Activated T-helper 1 cell treated with anti-CD3 and anti-CD28 coated beads, Interleukin-2, amount 50 U/mL, for 16 hours (primary cell): ENCODE measurements at places on chromosomes 5 and 9.

DNA sequence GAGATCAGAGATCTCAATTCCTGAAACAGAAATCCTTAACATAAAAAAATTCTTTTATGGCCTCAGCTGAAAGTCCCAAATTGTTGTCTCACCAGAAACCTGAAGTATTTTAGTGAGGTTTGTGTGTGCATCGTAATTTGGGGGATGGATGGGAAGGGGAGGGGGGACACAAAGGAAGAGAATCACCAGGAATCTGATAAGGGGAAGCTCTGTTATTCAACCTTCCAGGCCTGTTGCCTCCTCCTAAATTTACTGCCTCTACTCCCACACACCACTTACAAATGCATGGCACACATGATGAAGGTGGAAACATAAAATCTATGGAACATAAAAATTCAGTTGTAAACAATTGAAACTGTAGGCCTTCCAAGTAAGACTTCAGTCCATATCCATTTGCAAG, 97.7 kb downstream of the NPR3 start:
- DNase-seq = no peak

GRCh38 chr9:35892051-35892450, 14.0 kb upstream of the HRCT1 start:
- DNase-seq = no peak

DNA sequence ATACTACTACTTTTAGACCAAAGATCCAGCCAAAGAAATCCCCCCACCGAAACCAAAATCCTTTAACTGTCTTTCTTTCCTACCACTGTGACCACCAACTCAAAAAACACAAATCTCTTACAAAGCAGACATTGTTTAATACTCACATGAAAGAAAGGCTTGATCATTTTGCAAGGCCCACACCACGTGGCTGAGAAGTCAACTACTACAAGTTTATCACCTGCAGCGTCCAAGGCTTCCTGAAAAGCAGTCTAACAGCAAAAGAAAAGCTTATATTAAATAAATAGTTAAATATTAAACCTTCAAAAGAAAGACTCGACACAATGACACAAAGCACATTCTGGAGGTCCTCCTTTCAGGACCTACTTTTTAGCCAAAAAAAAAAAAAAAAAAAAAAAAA, 5.1 kb downstream of the TXN start:
- no peak for DNase-seq

GRCh38 chr9:71830929-71831328, 62.6 kb upstream of the CEMIP2 start:
- DNase-seq = no peak

- DNase-seq = no peak
These were observed 21.8 kb downstream of the IL9 start for GRCh38 chr5:135873831-135874230.
